ENCODE measurements at places on chromosomes 2 and 18.

GRCh38 chr2:178449700-178450523 lies 1.1 kb downstream of the PRKRA start:
- no peak for ATAC-seq

GRCh38 chr2:150066490-150066889 lies 421.0 kb downstream of the RND3 start:
- no peak for ATAC-seq

DNA sequence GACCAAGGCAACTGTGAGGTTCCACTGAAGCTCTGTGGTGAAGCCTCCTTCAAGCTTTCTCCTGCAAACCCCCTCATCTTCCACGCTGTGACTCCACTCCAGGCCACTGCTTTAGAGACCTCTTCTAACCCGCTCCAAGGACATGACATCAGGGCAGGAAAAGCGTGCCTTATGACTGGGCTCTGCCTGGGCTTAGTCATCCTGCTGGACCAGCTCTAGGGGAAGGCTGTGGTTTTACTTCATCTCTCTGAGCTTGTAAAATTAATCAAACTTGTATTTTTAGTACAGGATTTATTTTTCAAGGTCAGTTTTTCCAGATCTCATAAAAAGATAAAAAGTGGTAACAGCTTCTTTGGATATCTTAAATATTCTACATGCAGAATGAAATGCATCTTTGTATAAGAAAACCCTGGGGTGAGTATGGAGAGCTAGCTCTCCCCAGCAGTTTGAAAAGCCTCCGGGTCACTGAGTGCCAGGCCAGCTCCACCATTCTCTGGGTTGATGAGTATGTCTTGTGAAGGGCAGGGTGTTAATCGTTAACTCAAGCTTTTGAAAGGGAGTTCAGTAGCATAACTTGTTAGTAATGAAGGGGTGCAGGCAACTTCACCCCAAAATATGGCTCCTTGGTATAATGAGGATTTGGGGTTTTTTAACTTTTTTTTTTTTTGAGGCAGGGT lies 33.1 kb upstream of the YPEL5 start:
- no peak for ATAC-seq

GRCh38 chr2:99489063-99489760 lies 605 bp downstream of the REV1 start:
- peak; percentile 64 for ATAC-seq

DNA sequence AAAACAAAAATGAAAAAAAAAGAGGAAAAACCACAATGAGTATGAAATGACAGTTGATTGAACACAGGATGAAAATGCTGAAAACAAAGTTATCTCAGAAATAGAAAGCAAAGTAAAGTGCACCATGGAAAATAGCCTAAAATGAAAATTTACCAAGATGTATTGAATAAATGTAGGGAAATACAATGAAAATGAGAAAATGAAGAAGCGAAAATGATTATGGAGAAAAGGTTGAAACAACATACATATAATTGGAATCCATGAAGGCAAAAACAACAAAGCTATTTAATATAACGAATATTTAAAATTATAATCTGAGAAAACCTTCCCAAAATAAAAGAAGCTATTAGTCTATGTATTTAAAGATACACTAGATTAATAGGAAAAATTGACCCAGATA lies 147.4 kb downstream of the TMEM18 start:
- no peak for ATAC-seq

DNA sequence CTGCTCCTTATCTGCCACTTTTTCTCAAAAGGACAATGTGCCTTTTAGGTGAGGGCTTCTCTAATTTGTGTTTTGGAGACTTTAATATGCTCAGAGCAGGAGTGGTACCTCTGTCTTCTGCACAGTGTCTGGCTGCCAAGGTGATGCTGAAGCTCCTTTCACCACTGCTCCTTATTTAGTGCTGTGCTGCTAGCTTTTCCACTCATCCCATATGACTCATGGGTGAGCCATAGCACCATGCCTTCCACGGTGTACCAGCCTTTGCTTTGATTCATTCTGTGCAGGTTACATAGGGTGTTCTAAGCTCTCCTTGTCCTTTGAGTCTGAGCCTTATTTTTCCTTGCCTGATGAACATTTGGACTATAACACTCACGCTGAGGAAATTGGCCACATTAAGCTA lies 202.4 kb downstream of the ARL6IP6 start:
- peak; percentile 50 for ATAC-seq

GRCh38 chr2:67255933-67256615 lies 141.1 kb upstream of the ETAA1 start:
- no peak for ATAC-seq

- ATAC-seq: no peak
Observed at GRCh38 chr2:146826388-146826787, 1018.4 kb upstream of the ACVR2A start.

- no peak for ATAC-seq
Observed at GRCh38 chr2:191867507-191867847, 20.6 kb upstream of the CAVIN2 start.

GRCh38 chr18:30676053-30676480 lies 366.5 kb downstream of the DSC3 start:
- ATAC-seq: no peak
